Activated CD8-positive, alpha-beta T cell treated with anti-CD3 and anti-CD28 coated beads for 36 hours (primary cell): ENCODE measurements at places on chromosomes 6 and 20. TPM values are rescaled to one million over a fixed set of nuclear protein-coding genes. Genes with fewer than 3 reads are reported as not detected.

- no peak for DNase-seq
These were observed 4.3 kb upstream of the C6orf62 start for GRCh38 chr6:24723270-24723669.

- no peak for DNase-seq
These were observed 123.5 kb downstream of the GRM4 start for GRCh38 chr6:34022250-34022872.

ADAM33 gene
- total RNA-seq: not detected

GRCh38 chr6:158422629-158423238 is 110.5 kb downstream of the TULP4 start:
- DNase-seq: no peak

TCP11 gene
- total RNA-seq: not detected

ULBP2 gene
- total RNA-seq: 0.67 TPM

FOXA2 gene
- not detected for total RNA-seq

DNA sequence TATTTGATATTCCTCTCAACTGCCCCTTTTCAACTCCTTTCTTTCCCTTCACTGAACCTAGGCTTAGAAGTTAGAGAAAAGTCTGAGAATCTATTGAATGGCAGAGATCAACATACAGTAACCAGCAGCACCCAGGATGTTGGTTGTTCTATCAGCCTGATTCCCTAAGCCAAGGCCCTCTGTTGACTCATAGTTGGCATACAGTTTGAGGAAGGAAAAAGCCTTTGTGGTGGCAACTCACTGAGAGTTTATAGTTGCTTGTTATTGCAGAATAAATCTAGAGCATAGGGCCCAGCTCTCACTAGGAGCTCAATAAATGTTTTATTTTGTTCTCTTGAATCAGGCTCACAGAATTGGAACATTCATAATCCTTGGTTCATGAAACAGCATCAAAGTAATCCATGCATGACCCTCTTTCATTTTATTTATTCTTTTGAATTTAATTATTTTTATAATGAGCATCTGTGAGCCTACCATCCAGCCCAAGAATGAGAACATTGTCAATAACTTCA is 119.1 kb upstream of the ADGRF1 start:
- DNase-seq: no peak

- DNase-seq: peak; percentile 92
These were observed 94.0 kb downstream of the SHLD1 start for GRCh38 chr20:5844063-5844681.

GRCh38 chr6:158987657-158988056 is 12.3 kb downstream of the RSPH3 start:
- no peak for DNase-seq

GRCh38 chr6:36197739-36198221 is 1.2 kb downstream of the BRPF3 start:
- DNase-seq: peak; percentile 35

DNA sequence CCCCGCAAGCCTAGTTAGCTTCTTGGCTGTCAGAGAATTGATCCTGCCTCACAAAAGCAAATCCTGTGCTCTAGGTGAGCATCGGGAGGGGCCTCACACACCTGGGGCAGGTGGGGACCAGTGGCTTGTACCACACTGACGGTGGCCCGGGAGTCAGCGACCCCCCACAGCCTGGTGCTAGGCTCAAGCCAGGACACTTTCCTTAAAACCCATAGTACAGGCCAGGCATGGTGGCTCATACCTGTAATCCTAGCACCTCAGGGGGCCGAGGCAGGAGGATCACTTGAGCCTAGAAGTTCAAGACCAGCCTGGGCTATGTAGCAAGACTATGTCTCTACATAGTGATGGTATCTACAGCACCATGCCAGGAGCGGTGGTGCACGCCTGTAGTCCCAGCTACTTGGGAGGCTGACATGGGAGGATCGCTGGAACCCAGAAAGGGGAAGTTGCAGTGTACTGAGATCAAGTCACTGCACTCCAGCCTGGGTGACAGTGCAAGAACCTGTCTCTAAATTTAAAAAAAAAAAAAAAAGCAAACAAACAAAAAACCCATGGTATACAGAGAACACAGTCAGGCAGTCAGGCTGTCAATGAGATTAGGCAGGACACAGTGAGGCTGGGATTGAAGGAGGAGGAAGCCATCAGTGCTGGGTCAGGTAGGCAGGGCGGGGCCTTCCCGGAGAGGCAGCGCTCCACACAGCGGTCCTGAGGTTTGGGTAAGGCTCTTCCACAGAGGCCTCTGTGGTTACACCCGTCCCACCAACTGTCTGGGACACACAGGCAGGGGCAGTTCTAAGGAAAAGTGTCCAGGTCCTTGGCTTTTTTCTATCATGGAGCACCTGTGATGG is 41.3 kb downstream of the SYNJ2 start:
- DNase-seq: no peak

SLC35B2 gene
- 16.7 TPM for total RNA-seq

ASIP gene
- not detected for total RNA-seq

DNA sequence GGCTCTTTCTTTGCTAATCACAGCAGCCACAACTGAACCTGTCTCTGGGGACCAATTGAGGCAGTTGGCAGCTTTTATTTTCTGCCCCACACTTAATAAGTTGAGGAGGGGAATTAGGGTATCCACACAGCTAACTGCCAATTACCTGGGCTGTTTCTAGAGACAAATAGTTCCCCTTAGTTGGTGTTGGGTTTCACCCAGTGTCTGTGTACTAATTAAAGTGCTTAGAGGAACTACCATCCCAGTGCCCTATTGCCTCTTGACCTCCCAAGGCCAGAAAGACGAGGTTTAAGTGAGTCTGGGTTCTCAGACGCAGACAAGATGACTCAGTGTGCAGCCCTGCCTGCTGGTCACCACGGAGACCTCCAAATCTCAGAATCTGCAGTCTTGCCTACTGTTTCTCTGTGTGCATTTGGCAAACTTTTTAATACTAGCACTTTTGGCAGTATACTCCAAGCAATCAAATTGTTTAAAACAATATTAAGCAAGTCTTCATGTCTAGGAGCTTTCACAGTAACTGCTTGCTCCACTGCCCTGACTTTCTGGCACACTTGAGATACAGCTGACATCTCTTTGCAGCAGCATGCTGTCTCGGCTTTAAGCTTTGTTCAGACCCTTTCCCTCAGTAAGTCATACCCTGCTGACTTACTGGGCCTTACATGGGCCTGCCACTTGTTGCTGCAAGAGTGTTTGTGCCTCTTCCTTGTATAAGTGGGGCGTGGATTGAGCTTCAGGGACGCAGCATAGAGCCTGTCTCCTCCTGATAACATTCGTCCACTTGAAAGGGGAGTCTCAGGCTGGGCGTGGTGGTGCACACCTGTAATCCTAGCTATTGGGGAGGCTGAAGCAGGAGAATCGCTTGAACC is 31.9 kb downstream of the STK35 start:
- DNase-seq: no peak

SLC17A1 gene
- total RNA-seq: not detected

DNA sequence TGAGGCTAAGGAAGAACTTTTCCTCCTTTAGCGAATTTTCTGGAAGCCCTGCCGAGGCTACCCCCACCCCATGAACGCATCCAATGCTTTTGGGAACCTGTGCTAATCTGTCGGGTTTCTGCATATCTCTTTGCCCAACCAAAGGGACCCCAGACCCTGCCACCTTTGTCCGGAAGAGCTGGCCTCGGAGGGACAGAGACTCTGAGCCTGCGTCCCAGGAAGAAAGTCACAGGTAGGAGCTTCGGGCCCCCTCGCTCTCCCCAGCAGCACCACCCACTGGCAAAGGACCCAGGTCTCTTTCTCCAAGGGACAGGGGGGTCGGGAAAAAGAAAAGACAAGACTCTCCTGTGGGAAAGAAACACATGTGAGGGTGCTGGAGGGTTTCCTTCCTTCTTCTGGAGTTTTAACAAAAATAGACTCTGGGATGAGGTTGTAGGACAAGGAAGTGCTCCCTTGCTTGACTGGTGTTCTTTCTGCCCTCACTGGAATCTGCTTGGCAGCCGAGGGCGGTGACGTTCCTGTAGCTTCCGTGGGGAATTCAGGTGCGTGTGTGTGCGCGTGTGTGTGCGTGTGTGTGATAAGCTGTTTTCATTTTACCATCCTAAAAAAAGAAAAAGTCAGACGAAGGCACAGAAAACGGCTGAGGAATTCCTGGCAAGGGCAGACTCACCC is 16.3 kb upstream of the FOXC1 start:
- no peak for DNase-seq

DNA sequence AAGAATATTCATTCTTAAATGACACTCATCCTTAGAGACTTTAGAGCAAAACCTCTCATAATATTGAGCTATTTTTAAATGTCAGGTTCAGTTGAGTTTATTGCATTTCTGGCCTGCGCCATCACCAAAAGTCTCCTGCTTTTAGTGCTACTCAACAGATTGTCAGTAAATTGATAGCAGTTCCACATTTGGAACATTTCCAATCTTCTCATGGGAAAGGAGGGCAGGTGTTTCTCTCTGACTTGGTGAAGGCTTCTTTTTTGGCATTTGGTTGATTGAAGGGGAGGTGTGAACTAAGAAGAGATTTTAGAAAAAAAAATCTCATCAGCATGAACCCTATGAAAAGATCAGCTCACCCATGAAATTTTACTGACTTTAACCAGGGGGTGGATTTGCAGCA is 125.9 kb upstream of the INSM1 start:
- DNase-seq: no peak

GHRH gene
- total RNA-seq: not detected

DNA sequence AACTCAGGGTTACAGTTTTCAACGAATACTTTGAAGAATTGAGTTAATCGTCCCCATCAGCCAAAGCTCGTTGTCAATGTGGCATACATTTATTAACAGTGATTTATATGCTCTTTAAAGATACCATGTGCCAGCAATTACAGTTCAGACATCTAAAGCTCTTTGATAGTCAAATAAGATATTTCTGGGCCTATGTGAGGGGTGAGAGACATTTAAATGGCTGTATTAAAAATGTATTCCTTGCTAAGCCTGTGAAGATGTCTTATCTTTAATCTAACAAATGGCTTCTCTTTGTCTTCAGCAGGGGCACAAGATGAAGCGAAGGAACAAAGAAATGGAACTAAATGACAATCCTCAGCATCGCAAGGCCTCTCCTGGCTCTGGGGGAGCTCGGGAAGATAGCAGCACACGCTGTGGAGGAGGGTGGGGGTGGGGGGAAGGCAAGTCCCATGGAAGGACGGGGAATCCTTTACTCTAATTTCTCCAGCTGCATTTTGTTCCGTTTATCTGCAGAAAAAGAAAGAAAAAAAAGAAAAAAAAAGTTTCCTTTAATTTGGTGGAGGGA is 523.6 kb downstream of the KIF16B start:
- no peak for DNase-seq

GRCh38 chr6:130575971-130576370 is 210.2 kb downstream of the TMEM200A start:
- peak; percentile 83 for DNase-seq

EEF1A2 gene
- 2.2 TPM for total RNA-seq

SLC2A4RG gene
- total RNA-seq: 39.8 TPM

- no peak for DNase-seq
These were observed 29.5 kb downstream of the ALDH8A1 start for GRCh38 chr6:134920422-134920821.

DNA sequence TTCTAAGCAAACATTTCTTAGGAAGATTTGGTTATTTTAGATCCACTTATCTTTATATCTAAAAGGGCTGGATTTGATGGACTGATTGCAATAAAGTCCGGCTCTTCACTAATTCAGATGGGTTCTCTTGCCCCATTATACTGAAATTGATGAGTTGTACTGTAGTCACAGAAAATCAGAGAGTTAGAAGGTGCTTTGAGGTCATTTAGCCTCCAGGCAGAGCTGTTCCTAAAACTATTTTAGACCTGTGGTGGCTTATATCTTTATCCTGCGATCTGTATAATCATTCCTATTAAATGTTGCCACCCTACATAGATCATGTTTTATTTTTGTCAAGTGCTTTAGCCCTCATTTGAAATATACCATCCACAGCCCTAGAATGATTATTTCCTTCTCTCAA is 61.3 kb upstream of the ATXN1 start:
- DNase-seq: no peak

DNA sequence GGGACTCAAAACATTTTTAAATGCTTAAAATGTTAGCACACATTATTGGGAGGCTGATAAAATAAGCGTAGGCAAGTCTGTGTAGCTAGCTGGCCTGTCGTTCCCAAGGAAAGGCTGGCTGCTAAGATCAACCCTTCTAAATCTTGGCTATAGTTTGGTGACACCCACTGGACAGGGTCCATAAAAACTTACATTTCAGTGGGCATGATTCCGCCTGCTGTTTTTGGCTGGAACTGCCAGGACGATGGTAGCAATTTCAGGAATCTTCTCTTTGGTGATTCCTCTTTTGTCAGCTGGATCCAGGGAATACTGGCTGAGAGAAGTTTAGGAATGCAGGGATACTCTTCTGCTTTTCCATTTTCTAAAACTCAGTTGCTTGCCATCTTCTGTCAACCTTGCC is 162.2 kb downstream of the NKAIN2 start:
- DNase-seq: no peak

- DNase-seq: no peak
These were observed 566.4 kb upstream of the MAN1A1 start for GRCh38 chr6:119915971-119916370.

DNA sequence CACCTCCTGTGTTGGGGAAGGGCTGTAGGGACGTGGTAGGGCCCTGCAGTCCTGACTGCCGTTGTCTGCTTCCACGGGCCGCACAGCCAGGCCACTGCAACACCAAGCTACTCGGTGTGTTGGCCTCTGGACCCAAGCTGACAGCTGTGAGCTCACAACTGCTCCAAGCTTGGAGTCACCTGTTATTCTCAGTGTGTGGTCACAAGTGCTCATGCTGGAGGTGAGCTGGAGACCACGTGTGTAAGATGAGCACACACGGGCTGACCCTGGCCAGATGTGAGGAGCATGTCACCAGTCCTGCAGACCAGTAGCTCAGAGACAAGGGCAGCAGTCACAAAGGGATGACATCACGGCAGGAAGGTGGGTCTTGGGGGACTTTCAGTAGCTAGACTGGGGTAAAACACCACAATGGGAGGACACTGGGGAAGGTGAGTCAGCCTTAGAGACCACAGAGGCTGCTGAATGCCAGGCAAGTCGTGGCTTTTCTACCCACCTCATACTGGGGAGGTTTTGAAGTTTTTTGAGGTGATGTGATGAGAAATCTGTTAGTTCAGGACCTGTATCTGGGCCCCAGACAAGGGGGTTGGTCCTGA is 87.3 kb downstream of the FAM120B start:
- peak; percentile 87 for DNase-seq

DNA sequence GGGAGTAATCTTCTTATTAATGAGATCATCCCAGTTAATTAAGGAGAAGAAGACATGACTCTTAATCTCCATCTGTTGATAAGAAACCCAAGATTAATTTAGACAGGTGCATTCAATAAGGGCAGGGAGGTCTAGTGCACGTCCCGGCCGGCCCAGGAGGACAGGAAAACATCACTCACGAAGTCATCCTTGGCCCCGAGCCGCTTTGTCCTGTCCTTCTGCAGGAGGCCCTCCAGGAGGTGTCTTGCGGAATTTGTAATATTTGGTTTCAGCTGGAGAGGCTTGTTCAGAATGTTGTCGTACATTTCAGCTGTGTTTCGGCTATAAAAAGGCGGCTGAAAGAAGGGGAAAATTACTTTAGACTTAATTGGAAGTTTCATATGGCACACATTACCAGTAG is 118.4 kb upstream of the SLC2A12 start:
- no peak for DNase-seq
